ENCODE measurements at places on chromosomes 11 and 22. TPM values are rescaled to one million over a fixed set of nuclear protein-coding genes. Genes with fewer than 3 reads are reported as not detected.
A peak's percentile ranks its signal among the peaks of the same experiment; 100 is the strongest.

TEX12 gene
- total RNA-seq, result 0.27 TPM

GRCh38 chr22:19478045-19478900 is 720 bp downstream of the UFD1 start:
- DNase-seq, result no peak
- peaks cover 16% of the 10 kb centered on the region for H3K36me3 ChIP-seq
- H3K27ac ChIP-seq, result peak overlapping the region; percentile 100
- peaks cover 11% of the 10 kb centered on the region for H3K4me1 ChIP-seq
- no peaks in the 10 kb centered on the region for H3K27me3 ChIP-seq
- H3K4me3 ChIP-seq, result peak overlapping the region; percentile 85

KIRREL3 gene
- total RNA-seq, result not detected

GRCh38 chr11:1746511-1746931 is 3.9 kb downstream of the IFITM10 start:
- H3K27me3 ChIP-seq, result peaks cover 6% of the 10 kb centered on the region
- peaks cover 11% of the 10 kb centered on the region for H3K4me1 ChIP-seq
- H3K27ac ChIP-seq, result no peak overlapping the region
- no peak for DNase-seq
- no peaks in the 10 kb centered on the region for H3K36me3 ChIP-seq

UCP2 gene
- total RNA-seq, result 279 TPM

KIF18A gene
- 10.9 TPM for total RNA-seq

OR10G6 gene
- not detected for total RNA-seq

- no peak overlapping the region for H3K4me3 ChIP-seq
- H3K4me1 ChIP-seq, result peaks cover 18% of the 10 kb centered on the region
- no peaks in the 10 kb centered on the region for H3K27me3 ChIP-seq
- no peaks in the 10 kb centered on the region for H3K36me3 ChIP-seq
- DNase-seq, result no peak
These were observed 21.3 kb downstream of the STX3 start for GRCh38 chr11:59776210-59777066.

DNA sequence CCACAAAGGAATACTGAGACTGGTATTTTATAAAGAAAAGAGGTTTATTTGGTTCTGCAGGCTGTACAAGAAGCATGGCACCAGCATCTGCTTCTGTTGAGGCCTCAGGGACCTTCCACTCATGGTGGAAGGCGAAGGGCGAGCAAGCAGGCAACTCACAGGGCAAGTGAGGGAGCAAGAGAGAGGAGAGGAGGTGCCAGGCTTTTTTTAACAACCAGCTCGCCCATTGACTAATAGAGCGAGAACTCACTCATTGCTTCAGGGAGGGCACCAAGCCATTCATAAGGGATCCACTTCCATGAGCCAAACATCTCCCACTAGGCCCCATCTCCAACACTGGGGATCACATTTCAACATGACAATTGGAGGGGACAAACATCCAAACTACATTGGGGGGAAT is 1.2 kb downstream of the PTS start:
- peaks cover 9% of the 10 kb centered on the region for H3K4me1 ChIP-seq
- H3K4me3 ChIP-seq, result peak overlapping the region; percentile 97
- H3K27ac ChIP-seq, result no peak overlapping the region
- DNase-seq, result no peak
- no peaks in the 10 kb centered on the region for H3K27me3 ChIP-seq
- peaks cover 16% of the 10 kb centered on the region for H3K36me3 ChIP-seq
